Right lobe of liver (tissue), 6 donors: ENCODE measurements at places on chromosomes 3 and 15.

GRCh38 chr15:46456456-46456855 lies 821.6 kb downstream of the SQOR start:
- no peak for DNase-seq

GRCh38 chr3:159763011-159763601 lies 225.5 kb upstream of the IL12A start:
- peak; percentile 60 for DNase-seq

DNA sequence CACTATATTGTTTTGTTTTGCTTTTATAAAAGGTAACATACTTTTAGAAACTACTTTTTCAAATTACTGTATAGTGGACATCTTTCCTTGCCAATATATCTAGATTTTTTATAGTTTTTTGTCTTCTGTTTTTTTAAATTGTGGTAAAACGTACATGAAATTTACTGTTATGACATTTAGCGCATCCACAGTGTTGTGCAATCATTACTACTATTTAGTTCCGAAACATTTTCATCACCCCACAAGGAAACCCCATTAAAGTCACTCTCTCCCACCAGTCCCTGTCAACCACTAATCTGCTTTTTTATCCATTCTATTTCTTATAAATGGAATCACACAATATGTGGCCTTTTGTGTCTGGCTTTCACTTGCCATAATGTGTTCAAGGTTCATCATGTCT lies 54.8 kb downstream of the TMEM266 start:
- DNase-seq, result no peak

DNA sequence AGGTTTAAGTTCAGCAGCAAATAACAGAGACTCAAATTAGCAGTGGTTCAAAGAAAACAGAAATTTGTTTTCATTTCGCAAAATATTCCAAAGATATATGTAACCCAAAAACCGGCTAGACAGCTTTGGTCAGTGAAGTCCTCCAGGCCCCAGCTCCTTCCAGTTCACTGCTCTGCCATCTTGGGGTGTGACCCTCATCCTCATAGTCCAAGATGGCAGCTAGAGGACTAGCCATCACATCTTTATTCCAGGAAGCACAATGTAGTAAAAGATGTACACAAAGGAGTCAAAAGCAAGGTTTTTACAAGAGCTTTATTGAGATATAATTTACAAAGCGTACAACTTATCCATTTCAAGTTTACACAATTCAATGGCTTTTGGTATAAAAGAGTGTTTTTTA lies 107.1 kb downstream of the LIPC start:
- no peak for DNase-seq

GRCh38 chr3:32220006-32220405 lies 18.5 kb upstream of the CMTM8 start:
- DNase-seq, result no peak

DNA sequence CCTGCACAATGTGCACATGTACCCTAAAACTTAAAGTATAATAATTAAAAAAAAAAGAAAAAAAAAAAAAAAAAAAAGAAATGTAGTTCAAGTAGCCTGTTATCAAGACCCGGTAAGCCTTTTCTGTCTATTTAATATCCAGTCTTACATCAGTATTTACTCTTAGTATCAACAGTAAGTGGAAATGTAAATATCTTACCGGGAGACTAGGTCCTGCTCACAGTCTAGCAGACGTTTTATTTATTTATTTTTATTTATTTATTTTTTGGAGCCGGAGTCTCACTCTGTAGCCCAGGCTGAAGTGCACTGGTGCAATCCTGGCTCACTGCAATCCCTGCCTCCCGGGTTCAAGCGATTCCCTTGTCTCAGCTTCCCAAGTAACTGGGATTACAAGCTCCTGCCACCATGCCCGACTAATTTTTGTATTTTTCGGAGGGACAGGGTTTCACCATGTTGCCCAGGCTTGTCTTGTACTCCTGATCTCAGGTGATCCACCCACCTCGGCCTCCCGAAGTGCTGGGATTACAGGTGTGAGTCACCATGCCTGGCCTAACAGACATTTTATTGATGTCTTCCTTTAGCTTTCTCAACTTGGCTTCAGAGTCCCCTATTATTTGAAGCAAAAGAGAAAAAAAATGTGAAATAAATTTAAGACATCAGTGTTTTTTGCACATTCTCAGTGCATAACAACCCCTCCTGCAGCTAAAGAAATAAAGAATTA lies 19.9 kb downstream of the C2CD4B start:
- DNase-seq, result no peak

- no peak for DNase-seq
These were observed 632 bp downstream of the MTHFS start for GRCh38 chr15:79896131-79896633.

DNA sequence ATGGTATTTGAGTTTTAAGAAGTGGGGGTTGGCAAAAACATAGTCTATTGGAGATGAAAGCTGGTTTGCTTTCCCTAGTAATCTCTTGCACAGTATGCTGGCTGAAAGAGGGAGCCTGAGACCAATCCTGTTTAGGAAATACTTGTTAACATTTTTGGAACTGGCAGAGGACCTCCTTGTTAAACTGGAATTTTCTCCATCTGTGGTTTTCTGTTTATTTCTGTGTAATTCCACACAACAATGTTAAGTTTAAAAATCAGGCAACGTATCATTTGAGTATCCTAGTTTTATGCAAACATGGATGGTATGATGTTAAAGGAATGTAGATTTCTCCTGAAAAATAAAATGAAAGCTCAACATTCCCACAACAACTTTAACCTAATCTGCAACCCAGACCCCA lies 536.0 kb upstream of the TBL1XR1 start:
- DNase-seq, result no peak

- no peak for DNase-seq
These were observed 843.4 kb upstream of the DPPA4 start for GRCh38 chr3:110180733-110181132.

GRCh38 chr3:52848617-52849016 lies 13.8 kb upstream of the MUSTN1 start:
- no peak for DNase-seq

GRCh38 chr3:141681390-141681780 lies 56.7 kb upstream of the RNF7 start:
- no peak for DNase-seq

GRCh38 chr3:89002191-89002590 lies 105.2 kb upstream of the EPHA3 start:
- DNase-seq, result no peak

- no peak for DNase-seq
These were observed 240.5 kb upstream of the HES1 start for GRCh38 chr3:193895409-193895808.

- DNase-seq, result no peak
These were observed 26.7 kb upstream of the SLC12A8 start for GRCh38 chr3:125239266-125239665.

DNA sequence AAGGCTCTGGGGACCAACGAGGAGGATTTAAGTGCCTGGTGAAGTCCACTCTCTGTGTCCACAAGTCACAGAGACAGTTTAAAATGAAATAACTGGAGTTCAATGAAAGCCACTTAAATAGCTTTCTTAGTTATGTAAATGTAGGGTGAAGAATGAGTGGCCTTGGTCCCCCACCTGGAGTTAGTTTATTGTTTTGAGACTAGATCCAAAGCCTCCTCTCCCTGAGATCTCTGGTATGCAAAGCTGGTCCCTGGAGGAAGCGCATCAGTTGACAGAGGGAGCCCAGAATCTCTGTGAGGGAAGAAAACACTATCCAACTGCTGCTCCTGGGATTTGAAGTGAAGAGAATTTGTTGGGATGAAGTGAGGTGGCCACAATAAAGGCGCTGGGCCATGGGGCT lies 40.5 kb downstream of the EXOG start:
- DNase-seq, result no peak

- DNase-seq, result no peak
These were observed 134.9 kb upstream of the ZBTB20 start for GRCh38 chr3:115281697-115282675.

DNA sequence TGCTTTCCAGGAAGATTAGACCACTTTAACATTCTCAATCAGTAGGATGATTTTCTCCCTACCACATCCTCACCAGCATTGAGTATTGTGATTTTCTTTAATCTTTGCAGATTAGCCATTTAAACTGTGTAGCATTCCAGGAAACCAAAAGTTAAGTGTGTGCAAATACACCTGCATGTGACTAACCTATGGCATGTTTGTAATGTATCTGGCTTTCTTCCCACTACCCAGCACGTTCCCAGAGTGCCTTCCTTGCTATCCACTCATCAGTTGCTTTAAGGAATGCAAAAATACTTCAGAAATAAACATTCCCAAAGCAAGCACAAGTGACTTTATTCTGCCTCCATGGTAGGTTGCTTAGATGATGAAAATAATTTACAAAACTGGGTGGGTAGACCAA lies 74.2 kb downstream of the ATG7 start:
- no peak for DNase-seq

GRCh38 chr15:92195241-92195640 lies 198.4 kb upstream of the ST8SIA2 start:
- no peak for DNase-seq

- DNase-seq, result no peak
These were observed 60.7 kb upstream of the FURIN start for GRCh38 chr15:90807786-90808086.

DNA sequence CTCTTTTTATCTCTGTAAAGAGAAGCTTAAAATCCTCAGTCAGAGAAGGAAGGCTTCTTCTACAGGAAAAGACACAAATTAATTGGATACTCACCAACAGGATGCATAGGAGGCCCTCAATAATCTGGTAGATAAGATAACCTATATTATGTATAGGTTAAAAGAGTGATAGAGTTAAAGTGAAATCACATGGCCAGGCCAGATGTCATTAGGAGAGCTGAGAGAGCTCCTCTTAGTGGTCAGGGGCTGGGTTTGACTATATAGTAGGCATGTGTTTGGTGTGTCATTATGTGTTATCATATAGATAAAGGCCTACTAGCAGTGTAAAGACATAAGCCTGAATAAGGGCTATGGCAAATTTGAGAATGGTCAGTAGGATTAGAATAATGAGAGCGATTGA lies 479.3 kb downstream of the EPHA3 start:
- no peak for DNase-seq

DNA sequence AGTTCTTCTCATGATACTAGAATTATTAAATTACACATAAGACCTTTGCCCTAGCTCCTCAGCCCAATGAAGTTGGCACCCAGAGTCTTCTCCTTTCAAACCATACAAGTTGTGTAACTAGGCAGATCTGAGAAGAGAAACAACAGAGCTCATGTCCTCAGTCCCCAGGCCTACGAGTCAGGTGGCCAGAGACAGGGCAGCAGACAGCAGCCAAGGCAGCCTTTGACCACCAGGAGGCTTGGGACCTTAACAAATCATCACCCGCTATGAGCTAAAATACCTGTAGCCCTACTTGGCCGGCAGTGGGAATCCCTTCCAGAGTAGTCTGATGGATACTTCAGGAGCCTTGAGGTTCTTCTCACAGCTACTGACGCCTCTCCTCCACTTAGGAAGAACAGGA lies 18.3 kb downstream of the STIMATE start:
- no peak for DNase-seq

GRCh38 chr15:34258151-34258550 lies 33.3 kb downstream of the EMC4 start:
- DNase-seq, result no peak

- DNase-seq, result no peak
These were observed 103.9 kb upstream of the CHD2 start for GRCh38 chr15:92796161-92796611.

GRCh38 chr3:192339214-192339613 lies 388.1 kb downstream of the FGF12 start:
- no peak for DNase-seq

GRCh38 chr3:197508051-197508451 lies 47.7 kb downstream of the BDH1 start:
- no peak for DNase-seq

DNA sequence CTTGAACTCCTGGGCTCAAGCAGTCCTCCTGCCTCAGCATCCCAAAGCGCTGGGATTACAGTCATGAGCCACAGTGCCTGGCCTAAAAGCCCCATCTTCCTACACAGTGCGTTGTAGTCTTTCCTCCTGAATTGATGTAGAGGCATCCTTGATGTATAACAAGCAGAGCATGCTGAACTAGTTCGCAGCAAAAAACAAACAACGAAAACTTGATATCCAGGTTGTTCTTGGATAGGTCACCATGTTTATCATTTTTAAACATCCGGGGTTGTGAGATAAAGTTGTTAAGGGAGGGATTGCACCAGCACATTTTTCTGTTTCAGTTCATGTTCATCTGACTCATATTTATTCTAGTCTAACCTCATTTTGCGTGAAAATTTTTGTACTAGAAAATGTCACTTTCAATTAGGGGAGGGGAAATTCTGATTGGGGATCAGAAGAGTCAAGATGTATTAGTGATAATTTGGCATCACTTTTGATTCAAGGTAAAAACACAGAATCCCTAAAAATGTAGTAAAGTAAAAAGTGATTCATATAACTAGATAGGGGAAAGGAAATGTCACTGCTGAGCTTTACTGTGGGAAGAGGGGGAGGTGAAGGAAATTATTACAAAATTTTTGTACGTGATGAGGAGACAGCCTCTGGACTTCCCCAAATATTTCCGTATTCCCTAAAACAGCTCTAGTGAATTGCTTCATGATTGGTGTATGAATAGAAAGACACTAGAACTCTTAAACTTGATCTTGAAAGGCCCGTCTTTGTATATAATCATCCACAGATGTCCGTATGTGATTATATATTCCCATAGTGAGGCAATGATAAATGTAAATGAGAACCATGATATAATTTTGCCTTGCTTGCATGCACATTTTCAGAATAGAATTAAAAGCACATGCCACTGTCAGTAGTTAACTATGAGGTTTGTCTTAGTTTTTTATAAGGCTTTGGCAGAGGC lies 22.9 kb downstream of the RAB8B start:
- no peak for DNase-seq

DNA sequence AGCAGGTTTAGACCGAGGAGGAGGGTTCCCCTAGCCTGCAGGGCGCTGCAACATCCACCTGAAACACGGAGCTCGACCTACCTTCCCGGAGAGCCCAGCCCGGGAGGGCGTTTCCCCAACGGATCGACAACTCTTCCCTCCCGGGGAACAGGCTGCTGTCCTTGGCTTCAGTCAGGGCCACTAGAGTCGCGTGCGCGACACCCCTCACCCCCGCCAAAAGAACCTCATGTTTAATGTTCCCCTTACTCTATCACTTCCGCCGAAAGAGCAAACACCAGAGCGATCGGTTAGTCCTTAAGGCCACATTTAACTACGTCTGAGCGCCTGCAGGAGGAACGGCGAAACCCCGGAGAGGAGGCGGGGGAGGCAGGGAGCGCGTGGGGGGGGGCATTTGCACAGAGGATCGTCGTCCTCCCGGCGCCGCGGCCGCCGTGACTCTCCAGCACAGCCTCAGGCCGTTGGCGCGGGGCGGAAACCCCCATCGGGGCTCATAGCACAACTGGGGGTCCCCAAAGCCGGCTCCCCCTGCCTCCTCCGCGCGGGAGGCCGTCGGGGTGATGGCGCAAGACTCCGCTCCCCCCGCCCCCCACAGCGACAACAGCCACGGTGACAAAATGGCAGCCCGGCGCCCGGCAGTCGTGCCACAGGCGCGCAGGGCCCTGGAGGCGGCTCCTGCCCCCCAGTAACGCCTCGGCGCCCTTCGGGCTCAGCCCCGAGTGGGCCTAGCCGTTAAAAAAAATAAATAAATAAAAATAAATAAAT lies 3.2 kb downstream of the ANP32A start:
- DNase-seq, result peak; percentile 71
